ENCODE measurements at places on chromosomes 16 and 17.

- no peak for DNase-seq
Measured at GRCh38 chr17:58488428-58488890, 251 bp upstream of the HSF5 start.

GRCh38 chr17:61285526-61286320, 113.9 kb upstream of the TBX2 start:
- DNase-seq, result no peak

DNA sequence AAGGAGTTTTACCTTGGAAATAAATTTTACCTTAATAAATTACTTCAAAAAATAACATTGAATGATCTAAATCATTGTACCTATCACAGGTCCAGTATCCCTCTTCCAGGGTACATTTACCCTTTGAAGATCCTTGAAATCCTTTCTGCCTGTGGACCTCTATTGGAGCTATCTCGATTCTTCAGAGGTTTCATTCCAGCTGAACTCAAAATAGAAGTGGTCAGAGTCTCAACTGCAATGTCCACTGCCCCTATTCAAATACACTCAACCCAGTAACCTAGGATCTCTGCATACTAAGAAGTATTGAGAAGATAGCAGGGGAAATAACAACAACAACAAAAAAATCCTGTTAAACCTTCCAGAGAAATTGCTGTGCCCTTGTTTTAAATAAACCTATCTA, 9.3 kb downstream of the ABCA5 start:
- no peak for DNase-seq

- peak; percentile 82 for DNase-seq
Measured at GRCh38 chr16:67697422-67698185, 21.5 kb downstream of the GFOD2 start.

DNA sequence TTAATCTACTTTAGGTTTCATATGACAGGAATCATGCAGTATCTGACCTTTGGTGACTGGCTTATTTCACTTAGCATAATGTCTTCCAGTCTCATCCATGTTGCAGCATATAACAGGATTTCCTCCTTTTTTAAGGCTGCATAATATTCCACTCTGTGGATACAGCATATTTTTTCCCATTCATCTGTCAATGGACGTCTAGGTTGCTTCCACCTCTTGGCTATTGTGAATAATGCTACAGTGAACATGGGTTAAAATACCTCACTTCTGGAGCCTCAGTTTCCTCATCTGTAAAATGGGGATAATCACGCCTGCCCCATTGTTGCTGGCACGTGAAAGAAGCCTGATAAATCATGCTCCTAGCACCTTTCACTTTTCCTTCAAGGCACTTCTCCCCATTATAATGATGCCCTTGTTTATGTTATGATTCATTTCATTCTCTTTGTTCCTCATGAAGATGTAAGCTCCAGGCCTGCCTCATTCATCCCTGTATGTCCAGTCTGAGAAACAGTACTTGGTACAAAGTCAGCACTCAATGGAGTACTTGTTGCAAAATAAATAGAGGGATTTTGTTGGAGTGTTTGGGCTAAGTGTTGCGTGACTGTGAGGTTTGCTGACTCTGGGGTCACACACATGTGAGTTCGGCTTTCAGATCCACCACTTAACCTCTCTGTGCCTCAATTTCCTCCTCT, 59.6 kb downstream of the ABAT start:
- no peak for DNase-seq

DNA sequence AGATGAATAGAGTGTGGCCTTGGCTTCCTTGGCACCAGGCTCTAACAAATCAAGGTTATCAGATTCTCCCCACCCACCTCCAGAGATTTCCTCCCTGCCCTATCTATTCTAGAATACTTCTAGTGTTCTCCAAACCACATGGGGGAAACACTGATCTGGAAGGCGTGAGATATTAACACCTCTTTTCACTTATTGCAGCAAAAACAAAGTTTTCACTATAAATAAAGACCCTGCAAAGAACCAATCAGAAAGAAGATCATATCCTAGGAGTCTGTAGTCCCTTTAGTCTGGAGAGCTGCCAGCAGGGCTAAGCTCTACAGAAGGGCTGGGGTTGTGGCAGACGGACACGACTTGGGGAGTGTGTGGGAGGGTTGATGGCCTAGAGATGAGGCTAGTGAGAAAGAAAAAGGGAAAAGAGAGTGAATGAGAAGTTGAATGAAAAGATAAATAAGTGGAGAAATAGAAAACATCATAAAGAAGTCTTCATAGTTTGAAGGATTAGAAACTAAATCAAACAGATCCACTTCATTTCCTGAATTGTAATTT, 8.6 kb upstream of the SKAP1 start:
- no peak for DNase-seq

DNA sequence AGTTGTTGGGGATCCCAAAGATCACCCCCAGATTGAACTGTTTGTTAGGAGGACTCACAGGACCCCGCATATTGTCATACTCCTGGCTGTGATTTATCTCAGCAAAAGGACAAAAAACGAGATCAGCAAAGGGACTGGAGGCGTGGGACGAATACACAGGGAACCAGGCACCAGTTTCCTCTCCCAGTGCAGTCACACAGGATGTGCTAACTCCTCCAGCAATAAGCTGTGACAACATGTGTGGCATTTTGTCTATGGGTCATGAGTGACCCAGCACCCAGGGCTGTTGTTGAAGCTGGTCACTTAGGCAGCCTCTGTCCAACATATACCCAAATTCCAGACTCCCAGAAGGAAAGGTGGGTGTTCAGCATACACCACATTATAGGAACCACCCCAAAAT, 60.9 kb downstream of the CPPED1 start:
- no peak for DNase-seq

DNA sequence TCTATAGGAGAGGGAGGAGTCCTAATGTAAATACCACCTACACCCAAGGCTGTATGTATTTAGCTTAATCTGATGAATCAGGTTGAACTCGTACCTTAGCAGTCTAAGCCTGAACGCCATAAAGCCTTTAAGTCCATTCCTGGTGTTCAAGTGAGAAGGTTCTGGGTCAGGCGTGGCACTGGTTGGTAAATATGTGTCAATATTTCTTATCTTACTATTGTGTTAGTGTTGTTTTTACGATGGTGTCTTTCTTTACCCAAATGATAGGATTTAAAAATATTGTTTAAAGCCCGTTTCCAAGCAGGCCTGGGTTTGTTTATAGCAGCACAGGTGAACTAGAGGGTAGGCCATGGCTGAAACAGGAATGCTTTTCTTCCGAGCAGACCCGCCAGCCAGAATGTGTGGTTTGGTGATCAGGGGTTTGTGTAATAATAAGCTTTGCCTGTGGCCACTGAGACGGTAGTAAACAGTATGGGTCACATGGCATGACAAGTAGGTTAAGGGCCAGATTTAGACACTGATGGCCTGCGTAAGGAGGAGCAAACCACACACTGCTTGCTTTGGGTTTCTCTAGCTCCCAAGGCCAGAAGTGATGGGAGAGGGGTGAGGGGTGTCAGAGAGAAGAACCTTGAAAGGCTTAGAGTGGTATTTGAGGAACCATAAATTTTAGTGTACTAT, 3.3 kb downstream of the TMEM94 start:
- DNase-seq, result no peak

GRCh38 chr17:30208214-30208613, 27.3 kb downstream of the SLC6A4 start:
- no peak for DNase-seq

GRCh38 chr17:73067075-73067474, 25.4 kb downstream of the SLC39A11 start:
- DNase-seq, result no peak

DNA sequence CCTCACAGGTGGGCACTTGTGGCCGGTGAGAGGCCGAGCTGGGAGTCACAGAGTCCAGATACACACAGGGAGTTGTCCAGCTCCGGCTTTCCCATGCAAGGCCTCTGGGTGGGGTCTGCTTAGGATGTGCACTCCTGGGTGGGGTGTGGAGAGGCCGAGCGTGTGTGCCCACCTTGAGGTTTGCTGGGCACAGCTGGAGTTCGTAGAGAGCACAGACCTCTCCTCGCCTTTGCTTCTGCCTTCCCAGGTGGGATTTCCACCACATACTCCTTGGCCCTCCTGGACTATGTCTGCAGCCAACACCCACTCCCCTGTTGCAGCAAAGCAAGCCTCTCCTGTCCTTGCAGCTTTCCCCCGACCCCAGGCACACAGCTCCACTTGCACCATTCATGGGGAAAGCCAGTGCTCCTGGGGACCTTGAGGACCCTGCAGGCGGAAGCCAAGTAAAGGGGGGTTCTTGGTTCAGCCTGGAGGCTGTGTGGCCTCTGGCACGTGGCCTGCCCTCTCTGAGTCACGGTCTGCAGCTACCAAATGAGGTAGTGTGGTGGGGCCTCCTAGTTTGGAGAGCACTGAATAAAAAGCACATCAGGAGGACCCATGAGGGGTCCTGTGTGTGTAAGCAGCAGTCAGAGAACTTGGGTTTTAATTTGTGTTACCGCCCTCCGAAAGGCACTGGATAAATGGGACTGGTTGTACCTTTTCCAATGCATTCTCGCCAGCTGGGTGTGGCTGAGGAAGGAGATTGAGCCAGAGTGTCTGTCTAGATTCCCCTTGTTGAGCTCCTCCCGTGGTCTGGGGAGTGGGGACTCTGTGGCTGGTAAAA, 31.5 kb downstream of the MPRIP start:
- no peak for DNase-seq

DNA sequence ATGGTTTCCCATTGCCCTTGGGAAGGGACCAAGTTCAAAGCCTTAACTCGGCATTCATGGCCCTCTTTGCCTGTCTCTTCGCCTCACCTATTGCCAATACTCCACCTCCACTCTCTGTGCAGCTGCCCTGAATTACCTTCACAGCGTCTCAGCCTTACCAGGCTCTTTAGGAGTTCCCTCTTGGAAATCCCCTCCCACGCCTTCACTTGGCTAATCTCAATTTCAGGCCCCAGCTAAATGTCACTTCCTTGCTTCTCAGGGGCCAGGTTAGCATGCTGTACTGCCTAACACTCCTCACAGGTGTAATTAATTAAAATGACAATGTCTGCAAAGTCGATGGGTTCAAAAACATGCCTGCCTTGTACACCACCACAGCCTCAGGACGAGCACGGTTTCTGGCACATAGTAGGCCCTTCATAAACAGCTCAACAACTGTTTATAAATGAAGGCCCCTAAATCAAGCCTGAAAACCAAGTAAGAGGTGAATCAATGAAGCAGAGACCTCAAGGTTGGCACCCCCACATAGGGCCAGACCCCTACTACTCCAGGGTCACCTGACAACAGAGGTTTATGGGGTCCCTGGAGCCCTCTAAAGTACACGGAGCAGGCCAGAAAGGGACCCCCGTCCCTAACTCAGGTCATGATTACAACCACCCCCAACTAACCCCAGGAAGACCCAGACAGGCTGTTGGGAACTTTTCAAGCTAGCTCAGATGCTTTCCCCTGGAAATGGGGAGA, 11.2 kb upstream of the EEF2K start:
- no peak for DNase-seq

DNA sequence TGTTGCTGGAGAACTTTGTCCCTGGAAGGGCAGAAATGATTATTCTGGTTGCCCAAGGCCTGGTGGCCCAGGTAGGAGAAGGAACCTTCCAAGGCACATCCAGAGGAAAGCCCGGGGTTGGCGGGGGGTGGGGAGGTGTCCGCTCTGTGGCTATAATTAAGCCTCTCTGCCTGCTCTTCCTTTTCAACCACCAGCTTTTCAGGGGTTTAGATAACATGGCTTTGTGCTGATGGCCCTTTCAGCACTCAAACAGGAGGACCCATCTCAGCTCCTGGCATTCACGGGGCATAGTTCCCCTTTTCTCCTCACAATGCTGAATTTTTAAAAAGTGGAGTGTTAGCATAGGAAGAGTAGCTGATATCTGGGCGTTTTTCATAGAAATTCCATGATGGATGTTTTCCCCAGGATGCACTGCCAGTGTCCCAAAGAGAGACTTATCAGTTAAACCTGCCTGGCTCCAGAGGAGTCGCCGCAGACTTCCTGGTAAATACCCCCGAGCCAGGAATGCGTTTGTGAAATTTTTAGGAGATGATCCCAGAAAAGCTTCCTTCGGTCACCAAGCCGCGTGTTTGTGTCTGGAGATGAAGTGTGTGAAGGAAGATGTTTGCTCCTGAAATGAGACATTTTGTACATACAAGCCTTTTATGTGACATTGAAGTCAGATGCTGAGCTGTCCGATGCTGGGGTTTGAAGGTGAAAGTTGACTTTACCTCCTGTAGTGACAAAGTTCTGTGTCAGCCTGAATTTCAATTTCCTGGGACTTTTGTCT, 188.5 kb downstream of the MSI2 start:
- DNase-seq, result no peak

- no peak for DNase-seq
Measured at GRCh38 chr17:44092051-44092450, 21.5 kb downstream of the G6PC3 start.

DNA sequence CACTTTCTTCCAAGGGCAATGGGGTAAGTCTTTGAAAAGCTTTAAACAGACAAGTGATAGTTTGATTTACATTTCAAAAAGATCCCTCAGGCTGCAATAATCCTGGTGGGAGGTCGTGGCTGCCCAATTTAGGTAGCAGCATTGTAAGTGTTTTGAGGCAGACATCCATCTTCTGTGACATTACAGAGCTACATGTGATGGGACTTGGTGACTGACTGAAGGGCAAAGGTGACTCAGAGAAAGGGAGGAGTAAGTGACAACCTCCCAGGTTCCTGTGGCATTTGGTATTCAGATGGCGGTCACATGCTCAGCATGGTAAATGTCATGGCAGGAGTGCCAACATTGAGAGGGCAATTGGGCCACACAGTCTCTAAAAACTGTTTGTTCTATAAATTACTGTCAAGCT, 26.5 kb downstream of the STAT3 start:
- no peak for DNase-seq

- no peak for DNase-seq
Measured at GRCh38 chr16:86716649-86717048, 138.3 kb downstream of the FOXL1 start.

- DNase-seq, result peak; percentile 19
Measured at GRCh38 chr16:30927789-30928378, 4.5 kb downstream of the FBXL19 start.

GRCh38 chr16:81499576-81500380, 55.2 kb downstream of the CMIP start:
- DNase-seq, result no peak

GRCh38 chr17:40224718-40225550, 5.8 kb downstream of the WIPF2 start:
- no peak for DNase-seq

DNA sequence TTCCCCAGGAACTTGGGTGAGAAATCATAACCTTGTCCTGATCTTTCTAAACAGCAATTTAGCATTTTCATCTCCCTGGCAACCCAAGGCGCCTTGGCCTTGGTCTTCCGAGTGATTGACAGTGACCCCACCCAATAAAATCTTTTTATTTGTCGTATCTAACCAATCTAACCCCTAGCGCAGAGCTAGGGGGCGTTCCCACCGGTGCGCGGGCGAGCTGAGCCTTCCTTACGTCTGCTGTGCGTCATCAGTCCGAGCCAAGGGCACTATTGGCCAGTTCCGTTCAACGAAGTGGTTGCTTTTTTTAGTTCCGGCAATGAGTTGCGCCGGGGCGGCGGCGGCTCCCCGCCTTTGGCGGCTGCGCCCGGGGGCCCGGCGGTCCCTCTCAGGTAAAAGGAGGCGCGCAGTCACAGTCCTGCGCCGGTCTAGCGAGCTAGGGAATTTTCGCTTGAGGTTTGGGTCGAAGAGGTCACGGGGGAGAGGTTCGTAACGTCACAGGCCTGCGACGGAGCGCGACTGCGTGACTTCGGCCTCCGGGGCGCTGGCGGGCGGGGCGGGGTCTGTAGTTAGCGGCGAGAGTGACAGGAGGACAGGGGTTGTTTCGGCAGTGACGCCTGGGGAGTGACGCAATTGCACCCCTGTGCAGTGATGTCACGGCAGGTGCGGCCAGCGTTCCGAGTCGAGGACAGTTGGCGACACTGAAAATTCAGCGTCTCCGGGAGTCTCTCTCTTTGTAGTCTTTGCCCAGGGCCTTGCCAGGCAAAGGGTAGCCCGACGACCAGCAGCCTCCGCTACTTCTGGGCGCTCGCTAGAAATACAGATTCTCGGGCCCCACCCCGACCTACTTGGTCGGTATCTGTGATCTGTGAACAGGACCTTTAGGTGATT, at the start of gene COQ7:
Gene COQ7, plus strand, starts transcription at position 266 of the 888 bp plus-strand sequence. Its CDS starts 51 bp downstream, at position 317.
- DNase-seq, result peak; percentile 99
